Stimulated activated CD8-positive, alpha-beta memory T cell treated with anti-CD3 and anti-CD28 coated beads, Interleukin-15, amount 100 ng/mL, for 48 hours (primary cell): ENCODE measurements at places on chromosomes 16 and 17.
A peak's percentile ranks its signal among the peaks of the same experiment; 100 is the strongest.

DNA sequence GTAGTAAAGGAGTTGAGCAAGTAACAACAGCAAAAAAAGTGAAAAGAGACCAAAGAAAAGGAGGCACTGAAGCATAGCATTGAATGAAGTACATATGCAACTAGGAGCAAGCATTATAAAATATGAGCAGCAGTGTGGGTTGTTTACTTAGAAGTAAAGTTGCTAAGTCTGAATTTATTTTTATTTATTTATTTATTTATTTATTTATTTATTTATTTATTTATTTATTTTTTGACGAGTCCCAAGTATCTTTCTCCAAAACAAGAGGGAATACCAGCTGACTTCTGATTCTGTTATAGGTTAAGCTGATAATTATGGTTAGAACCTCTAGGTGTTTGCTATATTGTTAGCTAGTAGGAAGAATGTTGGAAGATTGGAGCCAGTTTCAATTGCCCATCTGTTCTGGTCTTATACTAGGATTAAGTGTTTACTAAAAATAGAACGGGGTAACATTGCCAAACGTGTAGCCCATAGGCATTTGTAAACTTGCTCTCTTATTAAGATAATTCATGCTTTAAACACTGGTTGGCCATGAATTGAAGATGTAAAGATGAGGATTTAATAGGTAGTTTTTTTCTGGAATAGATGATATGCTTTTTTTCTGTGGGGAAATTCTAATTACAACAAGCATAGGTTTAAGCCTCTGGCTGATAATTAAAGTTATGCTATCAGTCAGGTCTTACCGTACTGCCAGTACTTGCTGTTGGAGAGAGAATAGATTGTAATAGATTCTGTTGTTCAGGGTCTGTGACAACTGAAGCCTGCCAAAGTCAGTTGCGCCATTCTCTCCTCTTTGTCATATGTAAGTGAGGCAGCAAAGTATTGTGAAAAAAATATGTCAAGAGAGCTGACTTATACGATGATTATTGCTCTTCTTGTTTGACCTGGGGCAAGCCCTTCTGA lies 66.7 kb downstream of the PPM1E start:
- DNase-seq: no peak

GRCh38 chr17:16568541-16569357 lies at the start of gene ZNF287:
Gene ZNF287 (minus strand): TSS chr17:16569204. CDS start chr17:16567731, 1,473 bp downstream.
- DNase-seq: peak; percentile 88

GRCh38 chr16:88023786-88024185 lies 72.6 kb downstream of the BANP start:
- DNase-seq: no peak

- no peak for DNase-seq
Measured at GRCh38 chr16:60792437-60792836, 1243.8 kb downstream of the CDH8 start.

DNA sequence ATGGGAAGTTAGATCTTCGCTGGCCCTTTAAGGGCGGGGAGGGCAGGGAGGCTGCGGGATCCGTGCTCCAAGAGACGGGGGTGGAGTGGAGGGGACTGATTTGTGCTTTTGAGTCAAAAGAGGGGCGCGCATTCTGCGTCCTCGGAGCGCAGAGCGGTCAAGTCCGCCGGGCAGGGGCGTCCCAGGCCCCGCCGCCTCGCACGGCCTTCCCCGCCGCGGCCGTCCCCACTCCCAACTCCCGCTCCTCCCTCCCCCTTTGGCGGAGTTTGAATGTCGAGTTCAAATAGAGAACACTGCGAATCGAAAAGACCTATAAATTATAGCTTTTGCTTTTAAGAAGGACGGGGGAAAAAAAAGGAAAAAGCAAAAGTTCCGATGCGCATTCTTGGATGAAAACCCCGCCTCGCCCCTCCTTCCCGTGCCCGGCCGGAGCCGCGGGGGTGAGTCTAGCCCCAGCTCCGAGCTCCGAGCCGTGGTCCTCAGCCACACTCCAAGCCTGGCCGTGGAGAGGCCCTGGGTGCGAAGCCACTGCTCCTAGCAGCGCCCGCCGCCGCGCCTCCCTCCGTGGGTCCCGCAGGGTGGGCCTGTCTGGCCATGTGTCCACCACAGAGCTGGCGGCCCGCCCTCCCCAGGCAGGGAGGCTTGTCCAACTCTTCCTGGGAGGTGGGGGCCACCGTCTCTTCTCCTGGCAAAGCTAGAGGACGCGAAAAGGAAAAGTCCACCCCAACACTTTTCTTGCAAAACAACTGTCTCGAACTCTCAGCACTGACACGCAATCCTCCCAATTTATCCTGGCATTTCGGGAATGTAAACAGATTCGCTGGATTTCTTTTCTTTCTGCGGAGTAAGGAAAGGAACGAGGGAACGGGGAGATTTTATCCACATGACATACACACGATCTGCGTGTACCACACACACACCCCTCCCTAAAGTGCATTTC lies 3.6 kb downstream of the CBX8 start:
- no peak for DNase-seq

DNA sequence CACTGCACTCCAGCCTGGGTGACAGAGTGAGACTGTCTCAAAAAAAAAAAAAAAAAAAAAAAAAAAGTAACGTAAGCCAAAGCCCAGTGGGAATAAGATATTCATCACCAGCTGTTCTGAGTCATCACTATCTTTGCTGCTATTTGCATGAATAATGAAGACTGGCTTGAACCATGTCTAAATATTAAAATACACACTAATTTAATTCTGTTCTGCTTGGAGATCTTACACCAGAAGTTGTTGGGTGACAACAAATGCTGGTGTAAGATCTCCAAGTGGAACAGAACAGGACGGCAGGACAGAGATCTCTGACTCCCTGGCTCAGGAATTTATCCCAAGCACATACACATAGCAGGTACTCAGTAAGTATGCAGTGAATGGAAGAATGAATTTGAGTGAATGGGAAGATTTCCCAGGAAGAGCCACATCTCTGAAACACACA lies 19.6 kb downstream of the DNAH17 start:
- DNase-seq: no peak

DNA sequence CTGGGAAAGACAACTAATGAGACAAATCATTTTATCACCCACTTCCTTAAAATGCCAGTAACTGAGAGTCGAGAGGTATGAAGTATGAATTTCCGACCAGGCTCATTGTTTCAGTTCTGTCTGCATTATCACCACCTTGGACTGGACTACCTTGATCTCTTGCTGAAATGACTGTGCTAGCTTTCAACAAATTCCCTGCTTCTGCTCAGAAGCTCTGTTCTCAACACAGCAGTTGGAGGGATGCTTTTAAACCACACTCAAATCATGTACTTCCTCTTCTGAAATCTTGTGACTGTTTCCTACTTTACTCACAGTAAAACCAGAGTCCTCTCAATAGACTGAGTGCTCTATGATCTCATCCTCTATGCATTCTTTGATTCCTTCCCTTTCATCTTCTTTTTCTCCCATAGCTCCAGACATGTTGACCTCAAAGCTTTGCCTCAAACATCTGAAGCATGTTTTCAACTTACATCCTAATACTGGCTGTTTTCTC lies 195.8 kb downstream of the KCNJ2 start:
- DNase-seq: no peak

DNA sequence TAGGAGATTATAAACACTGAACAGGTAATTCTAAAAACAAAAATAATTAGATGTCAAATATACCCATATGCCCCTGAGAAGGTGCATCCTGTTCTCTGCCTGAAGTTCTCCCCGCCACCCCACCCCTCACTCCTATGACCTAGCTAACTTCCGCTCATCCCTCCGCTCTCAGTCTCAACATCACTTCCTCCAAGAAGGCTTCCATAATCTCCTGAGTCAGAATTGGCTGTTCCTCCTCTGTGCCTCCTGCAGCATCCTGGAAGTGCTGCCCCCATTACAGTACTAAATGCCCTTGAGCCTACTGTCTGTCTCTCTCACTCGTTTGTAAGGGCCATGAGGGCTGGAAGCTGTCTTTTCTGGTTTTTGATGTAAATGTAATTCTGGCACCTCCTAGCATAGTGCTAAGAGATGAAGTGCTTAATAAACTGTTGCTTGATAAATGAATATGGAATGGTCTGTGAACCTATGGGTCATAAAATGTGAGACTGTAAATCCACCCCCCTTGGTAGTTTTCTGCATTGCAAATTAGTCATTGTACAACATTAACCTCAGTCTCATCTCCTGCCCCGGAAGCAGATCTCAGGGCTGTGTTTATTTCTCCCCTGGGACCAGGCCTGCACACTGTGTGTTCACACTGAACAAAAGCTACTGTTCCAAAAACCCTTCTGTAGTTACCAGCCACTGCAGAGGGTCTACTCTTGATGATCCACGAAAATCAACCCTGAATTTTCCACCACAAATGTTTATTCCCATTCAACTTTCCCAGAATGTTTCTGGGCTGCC lies 3.9 kb upstream of the MYO1D start:
- no peak for DNase-seq

DNA sequence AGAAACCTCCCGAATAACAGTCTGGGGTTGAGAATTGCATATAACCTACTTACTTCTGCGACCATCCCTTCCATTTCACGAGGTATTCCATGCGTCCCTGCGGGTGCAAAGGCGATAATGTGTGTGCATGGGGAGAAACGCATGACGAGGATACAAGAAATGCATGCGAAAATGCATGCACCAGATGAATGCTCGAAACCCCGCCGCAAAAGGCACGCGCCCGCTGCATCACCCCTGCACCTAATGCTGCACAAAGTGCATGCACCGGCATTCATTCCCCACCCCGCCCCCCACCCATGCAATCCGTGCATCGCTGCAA lies 474 bp downstream of the CBX8 start:
- DNase-seq: no peak

GRCh38 chr16:20944861-20945574 lies 44.4 kb downstream of the LYRM1 start:
- peak; percentile 55 for DNase-seq
